Pericardium fibroblast (primary cell): ENCODE measurements at places on chromosomes 1 and 21. TPM values are rescaled to one million over a fixed set of nuclear protein-coding genes. Genes with fewer than 3 reads are reported as not detected.

Gene SPRR1B
- not detected in 2 replicates for total RNA-seq

Gene ZBTB8B
- total RNA-seq, result not detected in 2 replicates

Gene NEXN
- total RNA-seq, result 27.7 and 46.0 TPM in 2 replicates

Gene SPTA1
- under 0.01 and 0.09 TPM in 2 replicates for total RNA-seq

Gene LRRC8D
- 21.7 and 29.8 TPM in 2 replicates for total RNA-seq

Gene B4GALT2
- total RNA-seq, result 98.6 and 106 TPM in 2 replicates

Gene UMODL1
- total RNA-seq, result not detected in 2 replicates
